ENCODE measurements at places on chromosomes 12 and 14.

DNA sequence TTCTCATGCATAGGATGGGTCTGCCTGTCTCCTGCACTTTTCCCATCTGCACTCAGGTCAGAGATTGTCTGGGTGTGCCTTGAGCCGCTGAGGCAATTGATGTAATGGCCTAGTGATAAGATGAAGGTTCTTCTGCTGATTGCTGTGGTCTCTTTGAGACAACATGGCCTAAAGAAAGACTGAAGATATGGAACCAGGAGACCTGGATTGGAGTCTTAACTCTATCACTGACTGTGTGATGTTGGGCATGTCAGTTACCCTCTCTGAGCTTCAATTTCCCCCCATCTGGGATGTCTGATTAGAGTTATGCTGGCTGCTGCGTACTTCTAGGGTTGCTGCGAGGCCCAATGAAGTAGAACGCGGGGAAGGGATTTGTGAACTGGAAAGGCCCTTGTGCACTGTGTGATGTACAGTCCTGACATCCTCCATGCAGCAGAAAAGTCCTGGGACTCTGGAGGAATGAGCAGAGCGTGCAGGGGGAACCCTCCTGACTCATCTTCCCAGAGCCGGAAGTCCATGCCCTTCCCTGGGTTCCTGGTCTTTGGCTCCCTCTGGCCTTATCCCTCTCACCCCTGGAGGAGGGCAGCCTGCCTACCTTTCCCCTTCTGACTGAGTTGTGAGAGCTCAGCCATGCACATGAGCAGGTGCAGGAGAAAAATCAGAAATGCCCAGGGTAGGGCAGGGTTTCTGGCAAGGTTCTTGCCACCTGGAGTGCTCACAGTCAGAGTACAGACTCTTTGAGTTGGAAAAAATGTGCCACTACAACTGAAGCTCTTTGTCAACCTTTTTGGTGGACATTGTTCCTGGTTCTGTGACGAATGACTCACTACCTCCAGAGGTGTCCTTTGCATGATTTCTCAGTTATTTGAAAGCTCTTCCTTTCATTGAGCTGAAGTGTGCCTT is 21.1 kb downstream of the PLEKHD1 start:
- DNase-seq, result no peak

DNA sequence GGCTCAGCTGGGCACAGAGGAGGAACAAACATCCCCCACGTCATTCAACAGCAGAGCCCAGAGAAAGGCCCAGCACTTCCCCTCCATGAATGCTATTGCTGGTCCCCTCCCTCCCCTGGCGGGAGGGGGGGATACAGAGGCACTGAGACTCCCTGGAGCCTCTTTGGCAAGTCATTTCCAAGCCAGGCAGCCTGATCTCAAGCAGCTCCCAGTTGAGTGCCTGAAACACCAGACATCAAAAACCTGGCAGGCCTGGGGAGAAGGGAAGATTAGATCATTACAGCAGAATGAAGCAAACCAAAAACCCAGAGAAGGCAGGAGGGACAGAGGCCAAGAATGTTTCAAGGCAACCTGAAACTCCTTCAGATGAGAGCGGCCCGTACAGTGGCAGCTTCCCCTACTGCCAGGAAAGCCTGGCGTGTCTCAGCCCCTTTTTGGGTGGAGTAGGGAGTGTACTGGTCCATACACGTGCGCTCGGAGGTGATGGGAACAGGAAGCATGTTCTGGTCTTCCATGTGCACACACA is 92.1 kb downstream of the LRRC74A start:
- DNase-seq, result no peak

DNA sequence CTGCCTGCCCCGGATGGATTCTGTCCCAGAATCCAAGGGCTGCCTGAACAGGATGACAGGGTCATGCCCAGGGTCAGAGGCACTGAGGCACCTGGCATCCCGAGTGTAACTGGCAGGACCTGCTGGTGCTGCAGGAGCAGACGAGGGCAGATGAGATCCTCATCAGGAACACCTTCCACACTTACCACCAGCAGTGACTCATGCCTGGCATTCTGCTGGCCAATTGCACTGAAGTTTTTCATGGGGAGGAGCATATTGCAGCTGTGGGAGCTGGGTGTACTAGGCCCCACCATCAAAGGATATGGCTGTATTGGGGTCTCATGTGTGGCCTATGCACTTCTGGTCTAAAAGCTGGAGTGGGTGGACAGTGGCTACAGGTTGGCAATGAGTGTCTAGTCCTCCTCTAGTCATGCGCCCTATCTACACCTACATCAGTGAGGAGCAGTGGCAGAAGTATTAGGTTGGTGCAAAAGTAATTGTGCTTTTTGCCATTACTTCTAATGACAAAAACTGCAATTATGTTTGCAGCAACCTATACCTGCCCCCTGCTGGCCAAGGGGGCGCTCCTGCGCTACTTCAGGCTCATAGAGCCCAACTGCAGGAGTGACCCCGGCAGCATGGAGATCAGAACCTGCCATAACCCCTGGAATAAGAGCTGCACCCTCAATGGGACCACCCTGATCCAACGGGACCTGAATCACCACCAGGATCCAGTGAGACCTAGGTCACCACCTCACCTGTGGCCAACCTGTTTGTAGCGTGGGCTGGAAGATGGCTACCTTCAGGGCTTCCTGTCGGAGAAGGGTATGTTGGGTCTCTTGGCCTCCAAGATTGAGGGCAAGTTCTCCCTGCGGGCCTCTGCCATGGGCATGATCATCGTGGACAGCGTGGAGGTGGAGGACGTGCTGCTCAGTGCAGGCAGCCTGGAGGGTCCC is 8.0 kb upstream of the C12orf42 start:
- peak; percentile 37 for DNase-seq

DNA sequence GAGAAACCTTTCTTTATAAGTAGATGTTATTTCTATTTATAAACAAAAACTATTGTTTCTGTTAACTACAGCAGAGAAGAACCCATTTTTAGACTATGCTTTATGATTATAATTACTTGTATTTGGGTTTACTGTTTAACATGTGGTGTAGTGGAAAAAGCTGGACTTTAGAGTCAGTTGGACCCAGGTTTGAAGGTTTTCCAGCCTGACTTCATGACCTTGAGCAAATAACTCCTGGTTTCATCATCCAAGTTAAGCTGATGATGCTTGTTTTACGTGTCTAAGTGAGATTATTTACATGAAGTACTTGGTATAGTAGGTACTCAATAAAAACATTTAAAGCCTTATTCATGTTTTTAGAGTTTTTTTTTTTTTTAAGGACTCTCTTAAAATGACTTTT is 221.8 kb upstream of the ARHGAP5 start:
- no peak for DNase-seq

DNA sequence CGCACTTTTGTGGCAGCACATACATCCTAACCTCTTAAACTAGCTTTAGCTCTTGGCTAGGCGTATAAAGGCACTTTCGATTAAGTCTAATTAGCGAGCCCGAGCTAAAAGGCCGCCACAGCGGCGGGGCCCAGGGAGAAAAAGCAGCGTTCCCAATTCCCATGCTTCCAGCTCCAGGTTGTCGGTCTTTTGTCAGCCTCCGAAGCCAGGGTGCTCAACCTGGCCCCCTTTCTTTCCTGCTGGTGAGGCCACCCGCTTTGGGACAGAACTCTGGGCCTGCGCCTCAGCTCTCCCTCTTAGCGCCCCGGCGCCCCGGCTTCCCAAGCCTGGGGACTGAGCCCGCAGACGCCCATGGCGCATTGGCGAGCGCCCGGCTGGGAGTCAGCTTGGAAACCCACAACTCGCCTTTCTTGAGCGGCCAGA is 33.3 kb upstream of the TBX5 start:
- DNase-seq, result no peak

DNA sequence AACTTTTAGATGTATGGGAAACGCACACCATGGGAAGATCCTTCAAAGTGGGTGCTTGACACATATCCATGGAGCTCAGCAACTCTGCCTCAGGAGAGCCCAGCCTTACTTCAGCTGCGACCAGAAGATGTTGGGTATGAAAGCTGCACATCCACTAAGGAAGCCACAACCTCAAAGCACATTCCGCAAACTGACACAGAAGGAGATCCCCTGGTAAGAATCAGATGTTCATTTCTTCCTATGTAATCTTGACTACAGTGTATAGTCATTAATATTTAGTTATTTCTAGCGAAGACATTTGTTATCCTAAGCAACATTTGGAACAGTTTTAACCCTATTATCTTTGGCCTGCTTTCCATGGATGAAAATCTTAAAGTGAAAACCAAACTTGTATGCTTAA is 374.2 kb downstream of the NAV3 start:
- DNase-seq, result no peak

- DNase-seq, result no peak
Measured at GRCh38 chr14:60349663-60350365, 100.8 kb downstream of the PPM1A start.

- DNase-seq, result no peak
Measured at GRCh38 chr12:126204326-126204725, 1139.1 kb downstream of the AACS start.

GRCh38 chr14:103029936-103030335 is 27.4 kb downstream of the CDC42BPB start:
- DNase-seq, result no peak

DNA sequence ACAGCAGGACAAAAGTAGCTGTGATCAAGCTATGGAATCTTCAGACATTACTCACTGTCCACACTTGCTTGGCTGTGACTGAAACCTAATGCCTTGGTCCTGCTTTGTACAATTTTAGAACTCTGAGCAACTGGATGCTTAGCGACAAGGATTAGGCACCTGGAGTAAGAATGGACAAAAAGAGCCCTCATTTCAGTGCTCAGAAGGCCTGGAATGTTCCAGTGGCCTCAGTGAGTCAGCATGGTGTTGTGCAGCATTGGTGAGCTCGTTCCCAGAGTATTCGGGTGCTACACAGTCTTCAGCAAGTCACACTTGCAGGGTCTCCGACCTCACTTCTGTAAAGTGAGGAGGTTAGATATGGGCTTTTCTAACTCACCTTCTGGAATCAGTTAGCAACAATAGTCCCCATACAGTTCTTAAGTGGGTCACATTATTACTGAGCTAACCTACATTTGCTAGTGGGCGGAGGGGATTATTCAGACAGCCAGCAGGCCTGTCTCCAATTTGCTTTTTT is 108.0 kb upstream of the MDM1 start:
- no peak for DNase-seq

GRCh38 chr12:67747869-67748742 is 99.6 kb downstream of the DYRK2 start:
- DNase-seq, result no peak

- no peak for DNase-seq
Measured at GRCh38 chr14:71592361-71592760, 339.9 kb upstream of the RGS6 start.

GRCh38 chr12:6650832-6651231 is 3.6 kb upstream of the ACRBP start:
- DNase-seq, result no peak

GRCh38 chr14:74628418-74628817 is 16.4 kb upstream of the LTBP2 start:
- no peak for DNase-seq

- no peak for DNase-seq
Measured at GRCh38 chr12:3003357-3003992, 44.3 kb downstream of the TEAD4 start.

- DNase-seq, result no peak
Measured at GRCh38 chr12:94725375-94726168, 75.2 kb upstream of the TMCC3 start.
